MCF 10A (cell line): ENCODE measurements at places on chromosomes 1 and 21. TPM values are rescaled to one million over a fixed set of nuclear protein-coding genes. Genes with fewer than 3 reads are reported as not detected.

LYPD8 gene
- total RNA-seq = not detected in 2 replicates

IL22RA1 gene
- not detected in 2 replicates for total RNA-seq

TFF2 gene
- not detected in 2 replicates for total RNA-seq

CBS gene
- 71.2 and 89.4 TPM in 2 replicates for total RNA-seq

GPA33 gene
- total RNA-seq = not detected in 2 replicates

USP48 gene
- total RNA-seq = 60.2 and 64.8 TPM in 2 replicates

CELA2A gene
- not detected in 2 replicates for total RNA-seq

DNM3 gene
- 0.44 and 0.68 TPM in 2 replicates for total RNA-seq

- no peak for DNase-seq
- H3K4me1 ChIP-seq = peaks cover 47% of the 10 kb centered on the region
- no peak overlapping the region for H3K4me3 ChIP-seq
- no peaks in the 10 kb centered on the region for H3K27me3 ChIP-seq
- H3K27ac ChIP-seq = peak overlapping the region; percentile 76
- H3K36me3 ChIP-seq = no peaks in the 10 kb centered on the region
These were observed 190.9 kb downstream of the GIPC2 start for GRCh38 chr1:78236716-78237115.

DNA sequence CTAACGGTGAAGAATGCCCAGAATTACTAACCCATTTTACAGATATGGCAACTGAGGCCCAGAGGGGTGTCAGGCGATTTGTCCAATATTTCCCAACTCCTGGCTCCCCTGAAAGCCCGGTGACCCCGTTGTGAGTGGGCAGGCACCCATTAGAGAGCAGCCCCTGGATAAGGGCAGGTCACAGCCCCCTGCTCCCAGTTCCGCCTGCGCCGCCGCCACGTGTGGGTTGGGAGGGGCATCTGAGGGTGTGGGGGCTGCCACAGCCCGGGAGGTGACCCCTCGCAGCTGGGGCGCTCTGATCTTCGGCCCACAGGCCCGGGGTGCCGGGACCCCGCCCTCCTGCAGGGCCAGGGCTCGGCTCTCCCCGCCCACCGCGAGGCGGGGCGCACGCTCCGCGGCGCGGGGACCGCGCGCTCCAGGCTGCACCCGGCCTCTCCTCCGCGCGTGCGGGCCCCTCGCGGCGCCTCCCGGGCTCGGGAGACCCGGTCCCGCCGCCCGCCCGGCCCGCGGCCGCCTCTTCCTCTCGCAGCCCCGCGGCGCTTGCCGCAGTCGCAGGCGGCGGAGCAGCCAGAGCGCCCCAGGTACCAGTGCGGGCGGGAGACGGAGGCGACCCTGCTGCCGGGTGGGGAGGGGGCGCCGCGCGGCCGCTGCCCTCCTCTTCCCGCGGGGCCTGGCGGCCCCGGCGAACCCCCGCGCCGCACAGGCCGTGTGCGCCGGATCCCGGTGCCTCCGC is at the start of gene HTR6:
TSS of gene HTR6 (plus strand) at position 423 of the 733 bp plus-strand sequence. CDS start 879 bp downstream, outside the sequence.
- peaks cover 40% of the 10 kb centered on the region for H3K27me3 ChIP-seq
- H3K4me1 ChIP-seq = peaks cover 3% of the 10 kb centered on the region
- H3K36me3 ChIP-seq = no peaks in the 10 kb centered on the region
- no peak within 1 kb of the TSS for H3K27ac ChIP-seq
- no peak for DNase-seq

DNA sequence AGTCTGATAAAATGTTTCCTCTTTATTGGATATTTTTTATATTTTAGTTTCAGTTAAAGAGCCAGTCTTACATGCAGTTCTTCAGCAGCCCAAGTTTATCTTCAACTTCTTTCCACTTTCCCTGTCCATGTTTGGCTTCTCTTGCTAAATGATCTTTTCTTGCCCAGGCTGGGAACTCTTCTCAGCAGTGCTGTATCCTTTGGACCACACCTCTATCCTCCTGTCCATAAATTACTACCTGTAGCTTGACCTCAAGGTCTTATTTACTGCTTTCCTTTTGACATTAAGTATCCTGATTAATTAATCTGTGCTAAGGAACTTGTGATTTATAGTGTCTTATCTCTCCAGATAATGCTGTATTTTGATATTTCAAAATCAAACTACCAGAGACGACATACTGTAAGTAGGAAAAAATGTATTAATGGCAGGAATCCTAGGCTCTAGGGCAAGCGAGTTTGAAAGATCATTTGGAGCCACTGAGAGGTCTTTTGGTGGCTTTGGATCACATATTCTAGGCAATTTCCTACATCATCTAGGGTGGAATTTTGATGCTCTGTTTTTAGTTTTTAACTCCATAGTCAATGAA is 20.5 kb upstream of the PDC start:
- H3K27ac ChIP-seq = no peak overlapping the region
- no peak for DNase-seq
- H3K27me3 ChIP-seq = no peaks in the 10 kb centered on the region
- no peaks in the 10 kb centered on the region for H3K4me1 ChIP-seq
- no peak overlapping the region for H3K4me3 ChIP-seq

- H3K4me1 ChIP-seq = no peaks in the 10 kb centered on the region
- no peak overlapping the region for H3K27ac ChIP-seq
- H3K36me3 ChIP-seq = no peaks in the 10 kb centered on the region
- peaks cover 46% of the 10 kb centered on the region for H3K27me3 ChIP-seq
These were observed 132.1 kb downstream of the IGSF21 start for GRCh38 chr1:18239671-18240070.

GRCh38 chr1:111097356-111098099 is 42.4 kb downstream of the DRAM2 start:
- H3K27me3 ChIP-seq = no peaks in the 10 kb centered on the region
- DNase-seq = no peak
- no peak overlapping the region for H3K4me3 ChIP-seq
- H3K36me3 ChIP-seq = no peaks in the 10 kb centered on the region
- H3K27ac ChIP-seq = no peak overlapping the region

GRCh38 chr1:30469426-30469825 is 254.0 kb downstream of the MATN1 start:
- H3K4me3 ChIP-seq = no peak overlapping the region
- DNase-seq = no peak
- no peaks in the 10 kb centered on the region for H3K36me3 ChIP-seq
- peaks cover 11% of the 10 kb centered on the region for H3K27me3 ChIP-seq
- H3K27ac ChIP-seq = no peak overlapping the region

GRCh38 chr1:75970631-75971030 is 38.4 kb upstream of the ASB17 start:
- no peak for DNase-seq
- H3K27me3 ChIP-seq = no peaks in the 10 kb centered on the region
- peaks cover 16% of the 10 kb centered on the region for H3K4me1 ChIP-seq
- H3K36me3 ChIP-seq = no peaks in the 10 kb centered on the region
- no peak overlapping the region for H3K27ac ChIP-seq

DNA sequence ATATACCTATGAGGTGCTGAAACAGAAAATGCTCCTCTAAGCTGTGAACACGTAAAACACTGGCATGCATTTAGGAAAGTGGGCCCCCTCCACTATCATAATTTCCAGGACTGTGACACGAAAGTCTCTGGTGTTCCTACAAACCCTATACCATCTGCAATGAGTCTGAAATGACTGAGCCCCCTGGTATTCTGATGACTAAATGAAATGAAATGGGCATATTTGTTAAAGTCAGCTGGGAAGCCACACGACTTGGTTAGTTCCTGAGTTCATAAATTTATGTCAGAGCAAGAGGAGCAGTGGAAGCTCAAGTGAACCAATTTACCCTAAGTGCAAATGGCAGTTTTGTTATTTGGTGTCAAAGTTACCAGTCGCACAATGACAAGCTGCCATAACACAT is 182.3 kb downstream of the KCTD3 start:
- no peak for DNase-seq
- H3K4me3 ChIP-seq = no peak overlapping the region
- no peaks in the 10 kb centered on the region for H3K36me3 ChIP-seq
- peaks cover 61% of the 10 kb centered on the region for H3K27me3 ChIP-seq

DNA sequence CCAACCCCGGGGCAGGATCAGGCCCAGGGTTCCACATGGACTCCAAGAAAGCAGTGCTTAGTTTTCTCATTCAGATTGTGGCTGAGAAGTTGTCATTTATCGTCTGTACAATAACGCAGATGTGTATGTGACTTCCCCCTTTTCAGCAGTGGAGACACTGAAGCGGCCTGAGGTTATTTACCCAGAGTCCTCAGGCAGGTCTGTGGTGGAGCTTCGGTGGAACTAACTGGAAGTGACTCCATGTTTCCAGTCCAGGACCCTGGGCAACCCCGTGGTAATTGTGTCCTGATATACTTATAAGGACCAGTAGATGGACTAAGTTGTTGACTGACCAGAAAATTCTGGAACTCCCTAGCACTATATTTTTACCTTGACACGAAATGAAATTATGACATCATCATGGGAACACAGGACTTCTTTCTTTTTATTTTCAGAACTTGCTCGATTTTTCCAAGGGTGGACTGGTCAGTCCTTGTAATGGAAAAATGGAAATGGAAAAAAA is 1.0 kb upstream of the IER5 start:
- H3K27me3 ChIP-seq = no peaks in the 10 kb centered on the region
- peak; percentile 54 for DNase-seq
- peak overlapping the region; percentile 100 for H3K4me3 ChIP-seq
- H3K36me3 ChIP-seq = peaks cover 47% of the 10 kb centered on the region

DNA sequence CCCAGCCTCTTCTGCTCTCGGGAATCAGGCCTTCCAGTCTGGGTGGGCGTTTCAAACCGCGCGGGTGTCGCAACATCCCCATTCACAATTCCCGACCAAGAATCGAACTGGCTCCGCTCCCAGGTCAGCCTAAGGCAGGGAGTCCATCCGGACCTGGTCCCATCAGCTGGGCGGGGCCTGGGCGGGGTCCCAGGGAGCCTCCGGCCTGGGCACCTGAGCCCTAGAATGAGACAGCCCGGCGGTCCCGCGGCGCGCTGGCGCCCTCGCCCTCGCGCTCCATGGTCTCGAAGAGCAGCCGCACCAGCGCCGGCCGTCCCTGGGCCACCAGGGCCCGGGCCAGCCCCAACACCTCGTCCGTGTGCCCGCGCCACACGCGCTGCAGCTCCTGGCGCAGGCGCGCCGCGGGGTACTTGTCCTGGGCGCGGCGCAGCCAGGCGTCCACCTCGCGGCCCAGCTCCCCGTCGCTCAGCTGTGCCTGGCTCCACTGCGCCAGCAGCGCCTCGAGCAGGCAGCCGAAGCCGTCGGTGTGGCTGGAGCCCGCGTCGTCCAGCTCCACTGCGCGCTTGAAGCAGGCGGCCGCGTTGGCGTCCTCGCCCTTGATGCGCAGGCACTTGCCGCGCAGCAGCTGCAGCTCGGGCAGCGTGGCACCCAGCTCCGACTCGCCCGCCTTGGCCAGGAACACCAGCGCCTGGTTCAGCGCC is 16.9 kb upstream of the PARS2 start:
- no peak for DNase-seq
- no peak overlapping the region for H3K4me3 ChIP-seq

- H3K27ac ChIP-seq = peak overlapping the region; percentile 89
- no peaks in the 10 kb centered on the region for H3K27me3 ChIP-seq
- no peaks in the 10 kb centered on the region for H3K36me3 ChIP-seq
- no peak overlapping the region for H3K4me3 ChIP-seq
- peak; percentile 13 for DNase-seq
These were observed 91.8 kb upstream of the NGF start for GRCh38 chr1:115429884-115430283.

DNA sequence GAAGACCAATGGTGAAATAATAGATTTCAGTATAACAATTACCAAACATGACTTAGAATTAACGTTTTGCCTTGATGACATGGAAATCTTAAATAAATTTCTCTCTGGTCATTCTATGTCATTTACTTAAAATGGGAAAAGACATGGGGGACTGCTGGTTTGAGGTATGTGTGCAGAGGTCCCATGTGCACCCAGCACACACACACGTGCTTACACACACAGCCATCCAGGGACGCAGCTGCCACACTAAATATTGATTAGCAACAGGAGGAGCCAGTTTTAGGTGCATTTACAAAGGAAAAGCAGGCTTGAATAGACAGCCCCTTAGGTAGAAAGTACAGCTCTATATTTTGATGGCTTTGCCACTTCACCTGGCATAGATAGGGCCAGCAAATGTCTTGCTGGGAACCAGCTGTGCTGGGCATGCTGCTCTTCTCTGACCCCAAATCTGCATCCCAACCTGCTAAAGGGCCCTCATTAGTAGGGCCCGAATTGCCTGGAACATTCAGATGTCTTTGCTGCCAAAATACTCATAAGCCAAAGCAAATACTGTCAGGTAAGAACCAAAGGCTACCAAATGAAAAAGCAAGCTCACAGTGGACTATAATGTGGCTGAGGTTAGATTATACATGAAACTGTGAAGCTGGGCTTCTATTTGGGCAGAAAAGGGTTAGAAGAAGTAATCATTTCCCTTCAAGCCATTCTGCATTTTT is 399.9 kb downstream of the HHAT start:
- no peak overlapping the region for H3K4me3 ChIP-seq
- no peaks in the 10 kb centered on the region for H3K36me3 ChIP-seq
- H3K4me1 ChIP-seq = no peaks in the 10 kb centered on the region
- peaks cover 15% of the 10 kb centered on the region for H3K27me3 ChIP-seq
- no peak for DNase-seq

- H3K36me3 ChIP-seq = peaks cover 80% of the 10 kb centered on the region
- H3K4me3 ChIP-seq = no peak overlapping the region
- no peaks in the 10 kb centered on the region for H3K27me3 ChIP-seq
- no peaks in the 10 kb centered on the region for H3K4me1 ChIP-seq
- H3K27ac ChIP-seq = no peak overlapping the region
- DNase-seq = no peak
These were observed 17.5 kb downstream of the LRRC41 start for GRCh38 chr1:46285730-46286477.

DNA sequence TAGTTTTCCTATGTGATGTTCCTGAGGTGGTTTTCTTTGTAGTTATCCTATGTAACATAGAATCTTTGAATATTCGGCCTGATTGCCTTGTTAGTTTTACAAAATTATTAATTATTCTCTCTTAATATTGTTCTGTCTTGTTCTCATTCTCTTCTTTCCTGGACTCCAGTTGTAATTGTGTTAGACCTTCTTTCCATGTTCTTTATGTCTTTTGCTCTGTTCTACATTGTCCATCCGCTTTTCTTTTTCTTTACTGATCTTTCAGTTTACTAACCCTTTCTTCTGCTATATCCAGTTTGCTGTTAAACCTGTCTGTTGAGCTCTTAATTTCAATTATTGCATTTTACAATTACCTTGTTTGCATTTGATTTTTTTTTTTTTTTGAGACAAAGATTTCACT is 89.3 kb downstream of the PEX14 start:
- H3K27me3 ChIP-seq = no peaks in the 10 kb centered on the region
- peaks cover 9% of the 10 kb centered on the region for H3K36me3 ChIP-seq
- no peak for DNase-seq
- H3K4me3 ChIP-seq = no peak overlapping the region
- peaks cover 17% of the 10 kb centered on the region for H3K4me1 ChIP-seq

DNA sequence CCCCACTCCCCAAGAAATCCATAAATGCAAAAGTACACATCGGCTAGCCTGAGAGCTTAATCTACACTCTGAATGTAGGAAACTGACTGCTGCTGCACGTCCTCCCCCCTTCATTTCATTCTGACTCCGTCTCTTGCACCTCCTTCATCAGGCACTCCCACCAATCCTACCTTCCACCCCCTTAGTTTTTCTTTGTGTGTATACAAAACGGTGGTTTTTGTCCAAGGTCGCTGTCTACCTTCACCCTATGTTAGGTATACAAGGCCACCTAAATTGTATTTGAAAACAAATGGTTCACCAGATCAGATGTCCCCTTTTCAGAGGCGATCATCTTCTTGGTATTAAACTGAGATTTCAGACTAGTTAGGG is 1.9 kb downstream of the WDR26 start:
- H3K4me1 ChIP-seq = peaks cover 44% of the 10 kb centered on the region
- H3K4me3 ChIP-seq = peak overlapping the region; percentile 80
- peaks cover 52% of the 10 kb centered on the region for H3K36me3 ChIP-seq
- no peaks in the 10 kb centered on the region for H3K27me3 ChIP-seq
- peak; percentile 34 for DNase-seq

GRCh38 chr21:36282568-36283230 is 37.3 kb upstream of the MORC3 start:
- H3K27ac ChIP-seq = no peak overlapping the region
- no peaks in the 10 kb centered on the region for H3K36me3 ChIP-seq
- no peaks in the 10 kb centered on the region for H3K27me3 ChIP-seq
